ENCODE measurements at places on chromosomes 3 and 15.
A peak's percentile ranks its signal among the peaks of the same experiment; 100 is the strongest.

- DNase-seq = no peak
These were observed 27.8 kb upstream of the C15orf40 start for GRCh38 chr15:83039206-83039605.

- DNase-seq = no peak
These were observed 249.9 kb downstream of the DOCK3 start for GRCh38 chr3:50924638-50925037.

DNA sequence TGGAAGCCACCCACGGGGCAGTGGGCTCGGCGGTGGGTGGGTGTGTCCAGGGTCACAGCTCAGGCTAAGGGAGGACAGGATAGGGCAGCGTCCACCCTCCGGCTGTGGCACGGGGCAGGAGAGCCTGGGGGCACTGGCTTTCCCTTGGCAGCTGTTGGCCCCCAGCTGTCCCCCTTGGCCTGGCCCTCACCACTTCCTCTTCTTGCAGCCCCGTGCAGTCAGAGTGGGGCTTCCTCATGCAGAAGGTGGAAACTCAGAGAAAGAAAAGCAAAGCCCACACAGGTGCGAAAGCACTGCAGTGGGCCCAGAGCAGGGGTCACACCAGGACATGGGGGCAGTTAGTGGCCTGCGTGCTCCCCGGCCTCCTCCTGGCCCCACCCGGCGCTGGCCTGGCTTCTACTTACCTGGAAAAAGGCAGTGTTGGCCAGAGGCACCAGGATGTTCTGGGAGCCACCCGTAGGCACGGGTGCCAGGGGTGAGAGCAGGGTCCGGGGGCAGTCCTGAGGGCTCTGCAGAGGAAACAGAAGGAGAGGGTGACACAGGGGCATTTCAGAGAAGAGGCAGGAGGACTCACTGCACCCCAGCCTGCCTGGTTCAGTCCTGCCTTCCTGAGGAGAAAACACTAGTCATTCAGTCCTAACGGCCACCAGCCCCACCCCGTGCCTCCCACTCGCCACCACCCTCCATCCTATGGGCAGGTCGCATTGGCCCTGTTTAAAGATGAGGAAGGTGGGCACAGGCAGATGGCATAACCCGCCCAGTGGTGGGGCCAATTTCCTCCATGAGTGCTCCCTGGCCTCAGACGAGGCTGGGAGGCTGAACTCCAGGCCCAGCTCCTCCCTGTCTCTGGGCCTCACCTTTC lies 28.3 kb downstream of the PLXND1 start:
- DNase-seq = peak; percentile 76

DNA sequence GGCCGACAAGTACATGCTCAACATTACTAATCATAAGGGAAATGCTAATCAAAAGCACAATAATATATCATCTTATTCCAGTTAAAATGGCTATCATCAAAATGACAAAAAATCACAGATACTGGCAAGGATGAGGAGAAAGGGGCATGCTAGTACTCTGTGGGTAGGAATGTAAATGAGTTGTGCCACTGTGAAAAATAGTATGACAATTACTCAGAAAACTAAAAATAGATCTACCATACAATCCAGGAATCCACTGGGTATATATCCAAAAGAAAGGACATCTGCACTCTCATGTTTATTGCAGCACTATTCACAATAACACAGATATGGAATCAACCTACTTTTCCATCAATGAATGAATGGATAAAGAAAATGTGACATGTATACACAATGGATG lies 1256.5 kb downstream of the SI start:
- DNase-seq = no peak

- peak; percentile 80 for DNase-seq
These were observed 612 bp upstream of the TBL1XR1 start for GRCh38 chr3:177197727-177198460.

DNA sequence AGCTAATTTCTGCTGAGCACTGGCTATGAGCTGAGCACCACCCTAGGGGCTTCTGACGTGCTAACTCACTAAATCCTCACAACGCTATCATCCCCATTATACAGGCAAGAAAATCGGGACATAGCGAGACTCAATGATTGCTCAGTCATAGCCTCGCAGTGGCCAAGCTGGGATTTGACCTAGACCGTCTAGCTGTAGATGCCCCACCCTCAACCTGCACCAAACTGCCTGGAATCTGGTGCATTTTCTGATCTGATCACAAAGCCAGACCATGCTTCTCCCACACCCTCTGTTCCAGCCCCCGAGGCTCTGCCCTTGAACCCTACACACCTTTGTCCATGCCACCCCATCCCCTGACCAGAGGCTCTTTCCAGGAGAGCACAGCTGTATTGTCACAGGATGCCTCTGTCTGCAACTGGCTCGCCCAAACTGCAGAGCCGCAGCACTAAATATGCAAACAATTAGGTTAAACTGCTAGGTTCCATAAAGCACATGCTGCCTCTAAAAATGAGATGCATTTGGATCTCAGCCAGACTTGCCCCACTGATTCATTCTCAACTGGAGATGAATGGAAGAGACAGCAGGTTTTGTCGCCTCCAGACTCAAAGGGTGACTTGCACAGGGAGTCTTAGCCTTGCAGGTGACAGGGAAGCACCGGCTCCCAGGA lies 95.2 kb downstream of the NUP210 start:
- no peak for DNase-seq

DNA sequence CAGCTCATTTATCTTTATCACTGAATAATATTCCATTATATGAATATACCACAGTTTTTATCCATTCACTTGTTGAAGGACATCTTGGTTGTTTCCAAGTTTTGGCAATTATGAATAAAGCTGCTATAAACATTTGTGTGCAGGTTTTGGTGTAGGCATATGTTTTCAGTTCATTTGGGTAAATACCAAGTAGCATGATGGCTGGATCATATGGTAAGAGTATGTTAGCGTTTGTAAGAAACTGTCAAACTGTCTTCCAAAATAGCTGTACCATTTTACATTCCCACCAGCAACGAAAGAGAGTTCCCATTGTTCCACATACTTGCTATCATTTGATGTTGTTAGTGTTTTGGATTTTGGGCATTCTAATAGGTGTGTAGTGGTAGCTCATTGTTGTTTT lies 72.0 kb upstream of the GOLGA8J start:
- no peak for DNase-seq

DNA sequence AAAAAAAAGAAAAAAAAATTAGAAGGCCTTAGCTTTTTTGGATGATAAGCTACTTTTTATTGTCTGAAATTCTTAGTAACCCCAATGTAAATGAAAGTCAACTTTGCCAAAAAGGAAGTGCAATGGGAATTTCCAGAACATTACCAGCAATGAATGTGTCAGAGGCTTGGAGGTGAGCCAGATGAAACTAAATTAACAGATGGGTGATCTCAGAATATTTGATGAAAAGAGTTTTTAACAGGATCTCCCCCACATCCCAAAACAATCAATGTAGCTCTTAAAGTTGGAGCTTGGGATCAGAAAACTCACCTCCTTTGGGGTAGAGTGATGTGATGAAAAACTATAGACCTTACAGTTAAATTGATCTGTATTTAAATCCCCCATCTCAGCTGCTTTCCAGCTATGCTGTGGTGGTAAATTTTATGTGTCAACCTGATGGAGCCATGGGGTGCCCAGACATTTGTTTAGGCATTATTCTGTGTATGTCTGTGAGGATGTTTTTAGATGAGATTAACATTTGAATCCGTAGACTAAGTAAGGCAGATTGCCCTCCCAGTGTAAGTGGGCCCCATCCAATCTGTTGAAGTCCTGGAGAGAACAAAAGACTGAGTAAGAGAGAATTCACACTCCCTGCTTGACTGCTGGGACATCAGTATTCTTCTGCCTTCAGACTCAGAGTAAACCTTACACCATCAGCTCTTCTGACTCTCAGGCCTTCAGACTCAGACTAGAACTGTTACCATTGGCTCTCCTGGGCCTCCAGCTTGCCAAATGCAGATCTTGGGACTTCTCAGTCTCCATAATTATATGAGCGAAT lies 84.3 kb upstream of the TNFSF10 start:
- DNase-seq = no peak

GRCh38 chr3:109784852-109785631 lies 447.7 kb upstream of the DPPA4 start:
- DNase-seq = no peak

GRCh38 chr3:195853036-195853435 lies 41.3 kb upstream of the MUC4 start:
- DNase-seq = no peak

DNA sequence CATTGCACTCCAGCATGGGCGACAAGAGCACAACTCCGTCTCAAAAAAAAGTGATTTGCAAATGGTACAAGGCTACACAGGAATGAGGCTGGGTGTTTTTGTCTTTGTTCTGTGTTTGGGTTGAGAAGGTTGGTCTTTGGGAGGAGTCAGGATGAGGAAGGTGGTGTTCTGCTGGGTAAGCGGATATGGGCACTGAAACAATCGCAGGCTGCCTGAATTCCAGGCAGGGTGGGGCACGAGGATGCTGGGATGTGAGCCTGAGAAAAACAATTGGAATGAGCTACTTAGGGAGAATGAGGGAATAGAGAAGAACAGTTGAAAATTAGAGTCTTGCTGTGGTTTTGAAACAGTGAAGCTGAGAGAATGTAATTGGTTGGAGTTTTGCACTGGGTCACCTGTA lies 51.6 kb downstream of the ZBTB38 start:
- DNase-seq = no peak

DNA sequence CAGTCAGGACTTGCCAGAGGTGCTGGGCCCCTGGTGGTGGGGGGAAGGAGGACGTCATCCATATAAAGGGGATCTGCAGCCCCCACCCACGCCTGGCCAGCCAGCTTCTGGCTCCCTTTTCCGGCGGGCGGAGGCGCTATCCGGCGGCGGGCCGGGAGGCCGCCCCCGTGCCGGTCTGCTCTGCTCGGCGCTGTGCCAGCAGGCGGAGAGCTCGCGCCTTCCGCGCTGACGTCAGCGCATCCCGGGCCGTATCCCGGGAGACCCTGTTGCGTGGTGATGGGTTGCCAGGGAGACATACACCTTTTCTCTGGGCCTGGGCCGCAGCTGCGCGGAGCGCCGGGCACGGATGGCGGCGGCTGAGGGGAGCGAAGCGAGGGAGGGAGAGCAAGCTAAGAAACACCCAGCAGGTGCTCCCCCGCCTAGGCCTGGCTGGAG lies 1.1 kb downstream of the FAM131A start:
- no peak for DNase-seq

DNA sequence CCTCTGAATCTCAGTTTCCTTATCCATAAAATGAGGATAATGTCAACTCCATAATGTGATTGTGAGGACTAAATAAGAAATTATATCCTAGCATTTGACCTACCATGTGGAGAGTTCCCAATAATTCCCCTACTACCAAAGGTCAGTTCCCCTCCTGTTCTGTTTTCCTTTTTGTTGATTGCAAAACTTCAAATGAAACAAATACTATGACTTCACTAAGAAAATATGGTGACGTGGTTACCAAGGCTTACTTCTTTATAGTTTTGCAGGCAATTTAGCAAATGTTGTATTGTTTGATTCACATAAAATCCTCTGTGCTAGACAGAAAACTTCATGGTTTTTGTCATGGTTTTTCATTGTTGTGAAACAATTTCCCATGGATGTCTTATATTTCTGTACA lies 153.8 kb upstream of the RORA start:
- no peak for DNase-seq

- DNase-seq = peak; percentile 85
These were observed 18.7 kb upstream of the HDAC11 start for GRCh38 chr3:13461169-13462124.

- DNase-seq = no peak
These were observed 52.5 kb downstream of the KLF15 start for GRCh38 chr3:126304704-126305103.

- no peak for DNase-seq
These were observed 14.8 kb downstream of the FYCO1 start for GRCh38 chr3:45980819-45981218.

GRCh38 chr3:70726096-70726938 lies 413.9 kb upstream of the MDFIC2 start:
- no peak for DNase-seq

- no peak for DNase-seq
These were observed 359.2 kb upstream of the PROK2 start for GRCh38 chr3:72143966-72144717.

DNA sequence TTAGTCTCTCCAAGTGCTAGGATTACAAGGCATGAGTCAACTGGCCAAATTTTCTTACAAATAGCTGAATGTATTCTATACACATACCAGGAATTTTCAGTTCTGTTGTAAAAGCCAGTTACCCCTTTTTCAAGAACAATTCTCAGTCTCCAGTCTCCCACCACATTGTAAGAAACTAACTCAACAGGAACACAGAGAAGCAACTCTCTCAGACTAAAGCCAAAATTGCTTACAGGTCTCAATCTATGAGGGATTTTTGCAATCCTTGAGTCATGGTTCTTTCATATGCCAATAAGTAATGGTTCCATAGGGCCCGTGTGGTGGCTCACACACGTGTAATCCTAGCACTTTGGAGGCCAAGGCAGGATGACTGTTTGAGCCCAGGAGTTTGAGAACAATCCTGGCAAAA lies 8.5 kb downstream of the IP6K2 start:
- DNase-seq = no peak

- no peak for DNase-seq
These were observed 23.5 kb upstream of the TRPM1 start for GRCh38 chr15:31125061-31125460.

DNA sequence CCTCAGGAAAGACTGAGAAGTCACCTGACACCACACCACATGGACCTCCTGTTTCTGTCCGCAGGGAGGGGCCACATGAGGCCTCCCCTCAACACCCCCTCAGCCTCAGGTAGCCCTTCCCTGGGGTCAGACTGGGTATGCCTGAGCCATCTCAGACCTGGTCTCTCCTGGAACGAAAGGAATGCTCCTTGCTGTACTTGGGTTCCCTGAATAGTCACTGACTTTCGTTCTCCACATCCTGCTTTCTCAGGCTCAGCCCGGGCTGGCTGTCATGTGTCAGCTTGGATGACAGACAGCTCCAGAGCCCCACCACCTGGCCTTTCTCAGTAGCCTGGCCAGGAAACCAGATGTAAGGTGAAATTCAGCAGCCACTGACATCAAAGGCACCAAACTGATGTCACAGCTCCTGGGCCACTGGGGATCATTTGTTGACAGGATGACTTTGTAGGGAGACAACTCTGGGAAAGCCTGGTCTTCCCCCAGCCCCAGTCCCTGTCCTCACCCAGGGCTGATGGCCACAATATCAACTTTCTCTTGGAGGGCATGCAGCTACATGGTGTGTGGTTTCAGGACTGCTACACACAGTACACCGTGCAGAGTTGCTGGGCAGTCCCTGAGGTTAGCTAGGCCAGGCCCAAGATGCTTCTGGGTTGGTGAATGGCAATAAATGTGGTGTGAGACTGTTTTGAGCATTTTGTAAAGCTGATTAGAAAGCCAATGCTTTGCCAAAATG lies 141.4 kb upstream of the MRPS22 start:
- DNase-seq = no peak

DNA sequence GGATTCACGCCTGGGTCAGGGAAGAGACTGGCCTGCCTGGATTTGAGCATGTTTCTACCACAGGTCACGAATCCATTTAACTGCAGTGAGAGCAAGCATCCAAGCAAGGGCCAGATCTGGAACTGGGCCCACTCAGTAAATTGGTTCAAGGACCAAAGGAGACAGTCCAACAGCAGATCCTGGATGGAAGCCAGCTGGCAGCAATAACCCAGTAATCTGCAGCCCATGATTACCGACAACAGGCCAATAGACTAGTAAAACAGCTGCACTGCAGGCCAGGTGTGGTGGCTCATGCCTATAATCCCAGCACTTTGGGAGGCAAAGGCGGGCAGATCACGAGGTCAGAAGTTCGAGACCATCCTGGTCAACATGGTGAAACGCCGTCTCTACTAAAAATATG lies 11.8 kb downstream of the SAMD7 start:
- DNase-seq = no peak
